ENCODE measurements at places on chromosomes 4 and X. TPM values are rescaled to one million over a fixed set of nuclear protein-coding genes. Genes with fewer than 3 reads are reported as not detected.

- no peak for DNase-seq
Observed at GRCh38 chr4:108902769-108903168, 139.9 kb upstream of the ETNPPL start.

Gene POLN
- total RNA-seq = 3.6 TPM

DNA sequence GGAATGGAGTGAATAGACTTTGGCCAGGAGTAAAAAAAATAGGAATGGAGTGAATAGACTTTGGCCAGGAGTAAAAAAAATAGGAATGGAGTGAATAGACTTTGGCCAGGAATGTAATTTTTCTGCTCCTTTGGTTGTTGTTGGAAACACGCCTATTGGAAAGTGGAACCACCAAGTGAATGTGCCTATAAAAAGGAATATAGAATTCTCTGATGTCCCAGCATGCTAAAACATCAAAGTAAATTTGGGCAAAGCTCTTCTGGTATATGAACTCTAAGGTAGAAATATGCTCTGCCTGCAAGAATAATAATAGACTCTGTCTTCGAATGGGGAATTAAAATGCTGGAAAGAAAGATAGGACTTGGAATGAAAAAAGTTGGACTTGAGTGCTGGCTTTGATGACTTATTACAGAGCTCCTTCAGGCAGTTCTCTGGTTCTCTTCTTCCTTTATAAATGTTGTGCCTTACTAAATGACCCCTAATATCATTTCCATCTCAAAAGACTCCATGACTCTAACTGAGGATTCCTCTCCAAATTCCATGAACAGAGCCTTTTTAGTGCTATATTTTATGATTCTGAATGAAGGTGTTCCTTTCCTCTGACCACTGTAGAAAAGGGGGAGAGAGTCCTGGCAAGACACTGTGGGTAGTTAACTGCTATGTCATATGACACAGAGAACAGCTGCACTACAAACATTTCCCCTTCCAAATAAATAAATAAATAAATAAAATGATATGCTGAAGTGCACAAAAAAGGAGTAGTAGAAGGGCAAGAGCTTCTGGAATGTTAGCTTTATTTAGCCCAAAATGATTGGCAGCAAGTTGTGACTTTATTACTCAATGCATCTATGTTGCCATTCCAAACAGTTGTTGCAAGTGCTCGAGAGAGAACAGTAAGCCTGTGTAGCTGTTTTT is 13.5 kb upstream of the GBA3 start:
- peak; percentile 31 for DNase-seq

DNA sequence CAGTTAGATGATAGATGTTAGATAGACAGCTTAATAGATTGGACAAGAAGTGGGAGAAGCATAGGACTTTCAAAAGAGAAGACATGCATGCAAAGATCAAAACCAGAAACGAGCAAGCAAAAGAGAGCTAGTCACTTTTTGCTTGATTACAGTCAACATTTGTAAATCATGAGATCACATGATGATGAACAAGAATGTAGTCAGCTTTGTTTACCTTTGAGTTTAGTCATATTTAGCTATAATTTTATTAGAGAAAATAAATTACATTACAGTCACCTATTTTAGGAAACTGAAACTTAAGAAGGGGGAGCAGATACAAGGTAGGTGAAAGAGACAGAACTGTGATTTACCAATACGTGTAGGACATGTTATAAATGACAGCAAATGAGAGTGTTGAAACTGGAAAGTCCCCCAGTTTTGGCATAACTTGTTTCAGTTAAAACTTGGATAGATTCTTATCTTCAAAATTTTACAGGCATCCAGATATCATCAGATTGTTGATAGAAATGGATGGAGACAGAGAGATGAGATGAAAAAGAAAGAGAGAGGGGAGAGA is 1083.1 kb upstream of the PCDH10 start:
- DNase-seq = peak; percentile 10

Gene FGF13
- 5.1 TPM for total RNA-seq

Gene TRIM61
- total RNA-seq = 1.4 TPM

DNA sequence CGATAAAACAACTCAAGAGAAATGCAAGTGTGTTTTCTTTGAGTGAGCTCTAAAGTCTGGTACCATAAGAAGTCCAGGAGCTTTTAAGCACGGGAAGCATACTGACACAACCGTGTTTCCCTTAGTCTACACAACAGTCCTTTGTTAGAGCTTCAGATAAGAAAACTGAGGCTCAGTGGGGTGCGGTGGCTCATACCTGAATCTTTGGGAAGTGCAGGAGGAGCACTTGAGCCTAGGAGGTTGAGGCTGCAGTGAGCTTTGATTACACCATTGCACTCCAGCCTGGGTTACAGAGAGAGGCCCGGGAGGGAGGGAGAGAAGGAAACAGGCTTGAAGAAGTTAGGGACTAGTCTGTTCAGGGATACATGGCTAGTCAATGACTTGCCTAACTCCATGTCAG is 21.9 kb downstream of the LEF1 start:
- DNase-seq = no peak

DNA sequence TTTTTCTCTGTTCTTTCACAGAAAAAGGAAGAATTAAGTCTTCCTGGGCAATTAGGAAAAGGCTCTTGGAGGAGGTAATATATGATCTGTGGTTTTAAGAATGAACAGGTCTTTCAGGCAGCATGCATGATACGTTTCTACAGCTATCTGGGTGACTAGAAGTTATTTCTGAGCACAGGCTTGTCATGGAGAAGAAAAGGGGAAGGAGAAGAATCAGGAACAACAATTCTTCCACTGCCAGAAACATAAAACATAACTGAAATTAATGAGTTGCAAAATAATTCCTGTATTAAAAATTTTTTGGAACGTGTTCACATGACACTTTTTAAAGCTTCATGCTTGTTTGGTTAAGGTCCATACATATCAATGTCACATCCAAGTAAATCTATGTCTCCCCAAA is 17.7 kb upstream of the STIM2 start:
- no peak for DNase-seq

GRCh38 chr4:10521424-10521823 is 64.2 kb upstream of the ZNF518B start:
- DNase-seq = no peak

GRCh38 chr4:646460-646859 is 21.1 kb downstream of the PDE6B start:
- no peak for DNase-seq

DNA sequence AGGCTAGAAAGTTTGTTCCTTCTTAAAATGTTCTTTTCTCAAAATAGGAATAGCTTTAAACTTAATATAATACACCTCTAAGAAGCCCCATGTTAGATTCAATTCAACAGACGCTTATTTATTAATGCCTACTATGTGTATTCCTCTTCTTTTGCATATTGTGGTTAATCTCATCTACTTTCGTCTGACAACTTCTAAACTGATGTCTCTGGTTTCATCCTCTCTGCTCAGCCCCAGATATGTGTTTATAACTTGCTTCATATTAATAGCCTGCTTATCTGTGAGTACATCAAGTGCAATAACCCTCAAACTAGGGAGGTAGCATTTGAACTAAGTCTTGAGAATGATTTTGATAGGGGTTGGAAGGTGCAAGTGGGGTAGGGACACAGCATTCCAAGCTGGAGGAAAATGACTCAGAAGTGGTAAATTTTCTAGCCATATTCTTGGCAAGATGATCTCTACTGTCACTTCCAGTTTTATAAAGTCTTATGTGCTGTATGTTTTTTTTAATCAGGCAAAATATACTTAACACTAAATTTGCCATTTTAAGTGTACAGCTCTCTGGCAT is 37.0 kb downstream of the STK26 start:
- no peak for DNase-seq

DNA sequence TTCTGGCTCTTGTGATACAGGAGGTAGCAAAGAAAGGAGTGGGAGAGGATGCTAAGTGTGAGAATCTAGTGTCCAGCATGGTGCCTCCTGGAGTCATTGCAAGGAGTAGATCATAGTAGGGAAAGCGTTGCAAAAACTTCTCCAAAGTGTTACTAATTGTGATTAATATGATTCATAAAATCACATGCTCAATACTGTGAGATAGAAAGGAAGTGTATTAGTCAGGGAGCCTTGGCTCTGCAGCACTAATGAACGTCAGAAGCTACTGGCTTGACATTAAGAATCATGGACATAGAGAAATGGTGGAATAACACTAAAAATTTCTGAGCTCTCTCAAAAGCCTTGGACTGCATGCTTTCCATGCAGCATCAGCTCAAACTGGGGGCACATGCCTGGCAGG is 299.1 kb downstream of the EVC2 start:
- peak; percentile 4 for DNase-seq

DNA sequence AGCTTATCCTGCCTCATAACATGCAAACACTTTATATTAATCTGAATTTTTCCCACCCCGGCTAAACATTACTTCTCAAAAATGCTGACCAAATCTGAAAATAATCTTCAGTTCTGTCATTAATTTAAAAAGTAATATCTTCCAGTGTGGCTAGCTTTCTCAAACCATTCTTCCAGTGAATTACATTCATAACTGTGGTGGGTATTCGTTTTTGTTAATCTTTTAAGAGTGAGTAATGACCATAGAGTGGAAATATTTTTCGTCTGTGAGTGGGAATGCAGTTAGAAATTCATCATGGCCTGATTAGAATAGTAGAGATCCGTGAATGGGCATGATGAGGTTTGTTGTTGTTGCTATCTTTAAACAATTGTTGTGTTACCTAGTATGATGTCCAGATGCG is 138.6 kb upstream of the SFRP2 start:
- DNase-seq = peak; percentile 22
